NCI-H2029 (cell line): ENCODE measurements at places on chromosomes 5 and 9.

- DNase-seq, result no peak
Observed at GRCh38 chr5:16306812-16307211, 127.2 kb upstream of the MARCHF11 start.

- DNase-seq, result no peak
Observed at GRCh38 chr5:154761046-154761736, 6.0 kb downstream of the LARP1 start.

GRCh38 chr5:32339878-32340277 is 27.1 kb upstream of the MTMR12 start:
- DNase-seq, result no peak

GRCh38 chr5:154355129-154355611 is 90.6 kb upstream of the SAP30L start:
- DNase-seq, result no peak

- DNase-seq, result no peak
Observed at GRCh38 chr5:137870647-137871339, 3.1 kb downstream of the MYOT start.

- DNase-seq, result no peak
Observed at GRCh38 chr5:176519810-176520720, 17.1 kb downstream of the RNF44 start.

- DNase-seq, result no peak
Observed at GRCh38 chr5:31407921-31408693, 123.8 kb downstream of the DROSHA start.

GRCh38 chr5:58628626-58629025 is 45.8 kb downstream of the RAB3C start:
- DNase-seq, result no peak

DNA sequence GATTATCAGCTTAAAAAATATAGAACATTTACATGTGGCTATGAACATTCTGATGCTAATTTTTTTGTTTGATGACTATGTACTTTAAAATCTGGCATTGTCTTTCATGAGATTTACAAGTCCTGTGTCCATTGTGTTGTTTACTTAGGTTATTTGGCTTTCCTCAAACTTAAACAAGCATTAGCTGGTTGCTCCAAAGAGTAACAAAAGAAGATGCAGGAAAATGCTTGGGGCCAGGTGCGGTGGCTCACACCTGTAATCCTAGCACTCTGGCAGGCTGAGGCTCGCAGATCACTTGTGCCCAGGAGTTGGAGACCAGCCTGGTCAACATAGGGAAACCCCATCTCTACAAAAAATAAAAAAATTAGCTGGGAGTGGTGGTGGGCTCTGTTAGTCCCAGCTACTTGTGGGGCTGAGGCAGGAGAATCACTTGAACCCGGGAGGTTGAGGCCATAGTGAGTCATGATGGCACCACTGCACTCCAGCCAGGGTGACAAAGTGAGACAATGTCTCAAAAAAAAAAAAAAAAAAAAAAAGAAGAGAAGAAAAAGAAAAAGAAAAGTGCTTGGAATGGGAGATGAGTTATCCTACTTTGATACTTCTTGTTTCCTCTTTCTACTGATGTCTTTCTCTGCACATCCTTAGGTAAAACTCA is 39.7 kb downstream of the PAM start:
- peak; percentile 75 for DNase-seq

GRCh38 chr9:80699511-80699998 is 989.8 kb downstream of the TLE1 start:
- DNase-seq, result no peak

DNA sequence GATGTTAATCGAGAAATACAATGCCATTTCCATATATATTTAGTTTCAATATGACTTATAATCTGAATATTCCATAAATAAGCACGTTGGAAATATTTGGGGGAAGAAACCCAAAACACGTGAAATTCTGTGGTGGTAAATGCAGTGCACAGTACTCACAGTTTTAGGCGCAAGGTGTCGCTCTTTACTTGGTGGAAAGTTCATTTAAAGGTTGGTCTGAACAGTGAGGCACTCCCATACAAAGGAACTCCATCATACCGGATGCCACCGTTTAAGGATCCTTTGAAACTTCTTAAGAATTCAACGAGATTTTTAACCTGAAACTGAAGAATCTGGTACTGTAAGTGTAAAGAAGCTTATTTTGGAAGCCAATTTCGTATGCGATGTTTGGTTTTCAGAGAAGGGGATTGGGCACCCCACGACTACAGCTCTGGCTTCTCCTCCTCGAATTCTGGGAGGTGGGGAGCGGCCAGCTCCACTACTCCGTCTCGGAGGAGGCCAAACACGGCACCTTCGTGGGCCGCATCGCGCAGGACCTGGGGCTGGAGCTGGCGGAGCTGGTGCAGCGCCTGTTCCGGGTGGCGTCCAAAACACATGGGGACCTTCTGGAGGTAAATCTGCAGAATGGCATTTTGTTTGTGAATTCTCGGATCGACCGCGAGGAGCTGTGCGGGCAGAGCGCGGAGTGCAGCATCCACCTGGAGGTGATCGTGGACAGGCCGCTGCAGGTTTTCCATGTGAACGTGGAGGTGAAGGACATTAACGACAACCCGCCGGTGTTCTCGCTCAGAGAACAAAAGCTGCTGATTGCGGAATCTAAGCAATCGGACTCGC is at the start of gene PCDHA11:
Gene PCDHA11, plus strand, starts transcription at position 237 of the 834 bp plus-strand sequence. Its CDS starts 147 bp downstream, at position 384.
- DNase-seq, result peak; percentile 16

- DNase-seq, result no peak
Observed at GRCh38 chr5:179504600-179505396, 45.6 kb upstream of the RUFY1 start.

GRCh38 chr9:13174906-13175639 is 104.4 kb downstream of the MPDZ start:
- DNase-seq, result no peak

GRCh38 chr9:116267021-116267420 is 113.4 kb downstream of the PAPPA start:
- DNase-seq, result no peak

DNA sequence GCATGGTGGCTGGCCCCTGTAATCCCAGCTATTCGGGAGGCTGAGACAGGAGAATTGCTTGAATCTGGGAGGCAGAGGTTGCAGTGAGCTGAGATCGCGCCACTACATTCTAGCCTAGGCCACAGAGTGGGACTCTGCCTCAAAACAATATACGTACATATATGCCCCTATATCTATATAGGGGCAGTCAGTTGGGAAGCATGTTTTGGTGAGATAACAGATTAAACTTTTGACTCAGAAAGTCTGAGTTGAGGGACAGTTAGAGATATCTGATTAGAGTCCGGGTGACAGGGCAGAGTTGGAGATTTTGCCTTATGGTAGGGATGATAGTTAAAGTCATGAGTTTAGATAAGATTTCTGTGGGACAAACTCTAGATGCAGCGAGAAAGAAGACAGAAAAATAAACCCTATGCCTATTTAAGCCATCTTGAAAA is 71.8 kb upstream of the ALDH1A1 start:
- no peak for DNase-seq

GRCh38 chr9:111068383-111068730 is 30.1 kb upstream of the LPAR1 start:
- DNase-seq, result no peak

GRCh38 chr9:642014-642413 is 199.5 kb upstream of the DMRT1 start:
- DNase-seq, result no peak

GRCh38 chr5:109454731-109455505 is 45.1 kb upstream of the PJA2 start:
- DNase-seq, result no peak

DNA sequence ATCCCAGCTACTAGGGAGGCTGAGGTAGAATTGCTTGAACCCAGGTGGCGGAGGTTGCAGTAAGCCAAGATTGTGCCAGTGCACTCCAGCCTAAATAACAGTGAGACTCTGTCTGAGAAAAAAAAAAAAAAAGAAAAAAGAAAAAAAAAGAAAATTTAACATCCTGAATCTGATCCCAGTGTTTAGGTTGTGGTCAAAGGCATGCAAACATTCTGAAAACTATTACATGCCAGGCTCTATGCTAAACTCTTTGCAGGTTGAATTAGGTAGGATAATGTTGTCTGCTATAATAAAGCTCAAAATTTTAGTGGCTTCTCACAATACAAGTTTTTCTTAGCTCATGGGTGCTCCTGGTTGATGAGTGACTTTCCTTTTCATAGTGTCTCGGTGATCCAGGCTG is 367.4 kb downstream of the PSAT1 start:
- no peak for DNase-seq

- DNase-seq, result no peak
Observed at GRCh38 chr5:43357878-43358281, 44.7 kb upstream of the HMGCS1 start.

- no peak for DNase-seq
Observed at GRCh38 chr9:129422032-129422842, 198.7 kb downstream of the C9orf50 start.

GRCh38 chr9:131290036-131290766 is 678 bp downstream of the PLPP7 start:
- DNase-seq, result no peak

DNA sequence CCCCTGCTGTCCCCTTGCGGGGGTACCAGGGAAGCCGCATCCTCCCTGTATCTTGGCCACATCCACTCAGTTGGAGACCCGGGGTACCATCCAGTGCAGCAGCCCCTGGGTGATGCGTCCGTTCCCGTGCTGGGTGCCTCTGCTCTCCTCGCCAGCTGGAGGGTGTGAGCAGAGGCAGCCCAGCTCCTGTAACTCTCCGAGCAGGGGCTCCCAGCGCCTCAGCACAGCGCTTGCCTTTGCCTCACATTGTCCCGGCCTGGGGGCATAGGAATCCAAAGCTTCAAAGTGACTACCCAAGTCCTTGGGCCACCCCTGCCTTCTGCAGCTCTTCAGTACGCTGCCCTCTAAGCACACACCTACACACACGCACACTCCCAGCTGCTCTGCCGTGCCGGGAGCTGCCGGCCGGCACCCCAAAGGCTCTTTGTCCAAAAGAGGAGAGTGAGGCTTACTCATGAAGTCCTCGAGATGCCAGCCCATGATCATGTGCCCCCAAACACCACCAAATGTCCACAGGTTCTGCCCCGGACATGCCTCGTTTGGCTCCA is 733 bp downstream of the ANGPTL2 start:
- no peak for DNase-seq

- DNase-seq, result no peak
Observed at GRCh38 chr9:209143-209758, 5.4 kb upstream of the DOCK8 start.

GRCh38 chr5:11733185-11733839 is 170.9 kb downstream of the CTNND2 start:
- no peak for DNase-seq

- DNase-seq, result no peak
Observed at GRCh38 chr9:34577400-34578240, 11.9 kb downstream of the CNTFR start.

GRCh38 chr5:43627028-43627427 is 24.0 kb downstream of the NNT start:
- no peak for DNase-seq

DNA sequence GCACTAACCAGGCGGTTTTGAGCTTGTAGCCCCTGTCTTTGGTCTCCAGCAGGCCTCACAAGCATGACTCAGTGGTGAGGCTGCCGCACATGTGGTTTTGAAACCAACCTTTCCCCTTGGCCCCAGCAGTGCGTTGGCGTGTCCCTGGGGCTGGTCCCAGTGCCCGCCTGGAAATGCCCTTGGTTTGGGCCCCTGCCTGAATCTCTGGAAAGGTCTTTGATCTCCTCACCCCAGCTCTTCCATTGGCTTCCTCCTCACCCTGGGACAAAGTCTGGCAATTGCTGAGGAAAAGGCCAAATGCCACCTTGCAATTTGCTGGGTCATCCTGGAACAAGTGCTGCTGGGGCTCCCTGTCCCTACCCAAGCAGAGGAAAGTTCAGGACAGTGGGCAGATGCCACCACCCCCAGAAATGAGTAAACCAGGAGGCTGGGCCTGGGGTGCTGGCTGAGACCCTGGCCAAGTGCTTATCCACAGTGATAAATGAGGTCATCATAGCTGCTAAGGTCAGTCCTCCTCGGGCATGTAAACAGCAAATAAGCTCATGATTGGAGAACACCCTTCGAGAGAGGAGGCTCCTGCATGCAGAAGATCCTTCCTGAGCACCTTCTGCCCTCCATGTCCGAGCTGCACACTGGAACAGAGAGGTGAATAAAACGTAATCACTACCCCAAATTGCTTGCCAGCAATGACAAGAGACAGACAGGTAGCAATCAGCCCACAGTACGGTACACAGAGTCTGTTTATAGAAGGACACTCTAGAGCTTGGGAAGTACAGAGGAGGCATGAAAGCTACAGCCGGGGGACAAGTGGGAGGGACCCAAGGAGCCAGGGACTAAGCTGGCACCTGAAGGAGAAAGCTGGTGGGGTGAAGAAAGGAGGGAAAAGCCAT is 98.9 kb upstream of the CPEB4 start:
- DNase-seq, result no peak
